ENCODE measurements at places on chromosomes 2 and 18.

DNA sequence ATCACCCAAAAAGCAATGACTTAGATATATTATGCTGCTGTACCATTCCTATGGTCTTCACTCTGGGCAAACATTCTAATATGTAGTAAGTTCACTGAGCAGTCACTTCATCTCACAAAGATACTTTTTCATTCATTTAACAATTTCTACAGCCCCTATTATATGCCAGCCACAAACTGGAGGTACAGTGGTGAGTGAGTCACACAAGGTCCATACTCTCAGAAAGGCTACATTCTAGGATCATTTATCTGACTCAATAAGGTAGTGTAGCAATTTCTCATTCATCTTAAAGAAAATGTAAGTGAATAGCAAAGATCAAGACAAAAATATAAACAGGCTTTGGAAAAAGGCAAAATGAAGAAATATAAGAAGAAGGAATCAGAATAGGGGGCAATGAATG is 40.5 kb downstream of the NHEJ1 start:
- no peak for DNase-seq

DNA sequence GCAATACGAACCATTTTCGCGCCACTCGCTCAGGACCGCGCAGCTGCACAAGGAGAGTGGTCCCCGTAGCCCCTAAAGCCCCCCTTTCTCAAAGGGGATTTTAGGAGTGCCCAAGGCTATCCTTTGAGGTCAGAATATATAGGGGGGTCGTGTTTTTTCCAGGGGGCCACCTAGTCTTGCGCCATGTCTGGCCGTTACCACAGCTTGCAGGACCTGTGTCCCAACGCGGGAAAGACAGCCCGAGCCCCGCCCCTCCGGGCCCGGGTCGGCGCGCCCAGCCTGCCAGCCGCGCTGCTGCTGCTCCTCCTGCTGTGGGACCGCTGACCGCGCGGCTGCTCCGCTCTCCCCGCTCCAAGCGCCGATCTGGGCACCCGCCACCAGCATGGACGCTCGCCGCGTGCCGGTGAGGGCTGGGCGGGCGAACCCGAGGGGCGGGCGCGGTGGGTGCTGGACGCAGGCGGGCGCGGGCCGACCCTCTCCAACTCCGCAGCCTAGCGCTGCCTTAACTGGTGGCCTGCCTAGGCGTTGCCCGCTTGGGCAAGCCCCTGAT is at the start of gene CDCA7:
Gene CDCA7 (plus strand): TSS at position 291 of the 550 bp plus-strand sequence. CDS start 92 bp downstream, at position 383.
- peak; percentile 13 for DNase-seq

DNA sequence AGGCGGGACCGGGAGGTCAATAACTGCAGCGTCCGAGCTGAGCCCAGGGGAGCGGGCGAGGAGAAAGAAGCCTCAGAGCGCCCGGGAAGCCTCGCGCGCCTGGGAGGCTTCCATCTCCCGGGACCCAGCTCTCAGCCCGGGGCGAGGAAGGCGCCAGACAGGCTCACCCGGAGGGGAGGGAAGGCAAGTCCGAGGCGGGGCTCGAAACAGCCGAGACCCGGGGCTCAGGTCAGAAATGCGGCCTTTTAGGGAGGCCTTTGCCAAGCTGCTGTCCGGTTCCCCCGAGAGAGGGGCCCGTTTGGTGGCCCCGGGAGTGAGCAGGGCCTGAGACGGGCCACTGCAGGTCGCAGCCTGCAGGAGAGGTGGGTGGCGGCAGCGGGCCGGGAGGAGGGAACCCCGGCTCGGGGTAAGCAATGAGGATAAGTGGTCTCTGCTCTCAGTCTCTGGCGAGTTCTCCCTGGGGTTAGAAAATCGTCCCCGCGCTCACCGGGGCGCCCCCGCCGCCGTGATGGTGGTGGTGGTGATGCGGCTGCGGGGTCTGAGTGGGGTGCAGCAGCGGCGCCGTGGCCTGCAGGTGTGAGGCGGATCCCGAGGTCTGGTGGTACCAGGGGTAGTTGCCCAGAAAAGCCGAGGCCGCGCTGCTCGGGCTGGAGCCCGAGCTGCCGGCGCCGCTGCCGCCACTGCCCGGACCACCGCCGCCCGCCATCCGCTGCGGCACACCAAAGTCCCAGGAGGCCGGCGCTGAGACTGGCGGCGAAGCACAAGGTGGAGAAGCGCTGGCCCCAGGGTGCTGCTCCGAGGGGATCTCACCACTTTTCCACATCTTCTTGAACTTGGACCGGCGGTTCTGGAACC is 2.4 kb downstream of the DLX2 start:
- DNase-seq, result no peak

DNA sequence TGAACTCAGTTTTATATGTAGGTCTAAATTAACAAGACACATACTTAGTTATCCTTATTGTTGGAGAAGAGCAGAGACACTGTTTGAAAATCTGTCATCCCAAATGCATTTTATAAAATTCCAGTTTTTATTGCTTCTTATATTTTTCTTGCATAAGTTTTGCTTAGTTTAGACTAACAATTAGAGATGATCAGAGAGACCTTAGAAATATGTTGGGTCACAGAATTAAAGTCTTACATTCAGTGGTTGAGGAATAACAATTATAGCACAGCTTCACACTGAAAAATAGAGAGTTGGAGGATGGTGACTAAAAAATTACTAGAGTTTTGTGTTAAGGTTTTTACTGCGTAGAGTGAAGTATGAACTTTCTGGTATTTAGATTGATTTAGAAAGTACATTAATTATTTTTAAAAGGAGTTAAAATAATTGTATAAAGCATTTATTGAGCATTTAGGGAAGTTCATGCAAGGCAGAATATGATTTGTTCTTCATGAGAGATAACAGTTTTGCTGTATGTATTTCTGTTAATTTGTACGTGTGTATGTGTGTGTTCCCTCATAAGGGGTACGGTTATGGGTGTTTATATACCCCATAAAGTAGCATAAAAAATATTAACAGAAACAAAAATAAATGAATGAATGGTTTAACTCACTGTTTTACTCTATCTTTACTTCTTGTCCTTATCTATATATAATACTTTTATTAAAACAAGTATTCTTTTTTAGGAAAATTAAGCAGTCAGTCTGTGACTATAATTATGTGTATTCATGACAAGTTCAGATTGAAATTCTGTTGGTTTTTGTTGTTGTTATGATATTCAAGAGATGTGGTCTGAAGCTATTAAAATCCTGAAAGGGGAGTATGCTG is 31.2 kb downstream of the DDX1 start:
- no peak for DNase-seq

DNA sequence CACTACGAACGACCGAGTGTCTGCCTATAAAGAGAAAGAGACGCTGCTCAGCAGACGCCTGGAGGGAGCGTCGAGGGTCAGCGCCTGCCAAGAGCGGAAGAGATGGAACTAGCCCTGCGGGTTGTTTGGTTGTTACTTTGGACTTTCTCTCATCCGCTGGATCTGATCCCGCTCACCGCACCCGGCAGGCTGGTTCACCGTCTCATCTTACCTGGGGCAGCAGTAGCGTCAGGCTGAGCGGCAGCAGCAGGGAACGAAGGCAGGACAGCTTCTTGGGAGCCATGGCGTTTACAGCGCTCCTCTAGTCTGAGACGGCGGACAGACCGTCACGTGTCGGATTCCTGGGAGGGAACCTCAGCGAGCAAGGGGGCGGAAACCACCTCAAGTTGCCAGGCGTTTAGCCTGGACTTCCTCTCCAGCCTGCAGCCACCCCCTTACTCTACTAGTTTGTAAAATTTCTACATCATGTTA is 1.9 kb downstream of the GLB1L start:
- no peak for DNase-seq

GRCh38 chr18:68455229-68455603 is 259.7 kb downstream of the TMX3 start:
- no peak for DNase-seq

DNA sequence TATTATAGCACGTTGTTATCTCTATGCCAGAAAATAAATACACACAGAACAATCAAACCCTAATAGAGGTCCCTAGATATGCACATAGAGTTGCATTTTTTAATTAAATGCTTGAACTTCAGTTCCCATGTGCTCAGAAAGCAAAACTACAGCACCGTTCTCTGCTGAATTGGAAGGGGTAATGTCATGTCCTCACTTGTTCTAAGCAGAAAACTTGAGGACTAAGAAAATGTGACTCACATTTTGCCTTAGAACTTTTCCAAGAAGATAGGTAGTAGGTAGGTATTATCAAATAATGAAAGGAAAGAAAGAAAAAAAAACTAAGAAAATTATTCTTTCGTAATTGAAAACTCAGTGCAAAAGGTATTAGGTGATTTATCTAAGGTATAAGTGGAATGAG is 607.3 kb downstream of the ERBB4 start:
- DNase-seq, result no peak

DNA sequence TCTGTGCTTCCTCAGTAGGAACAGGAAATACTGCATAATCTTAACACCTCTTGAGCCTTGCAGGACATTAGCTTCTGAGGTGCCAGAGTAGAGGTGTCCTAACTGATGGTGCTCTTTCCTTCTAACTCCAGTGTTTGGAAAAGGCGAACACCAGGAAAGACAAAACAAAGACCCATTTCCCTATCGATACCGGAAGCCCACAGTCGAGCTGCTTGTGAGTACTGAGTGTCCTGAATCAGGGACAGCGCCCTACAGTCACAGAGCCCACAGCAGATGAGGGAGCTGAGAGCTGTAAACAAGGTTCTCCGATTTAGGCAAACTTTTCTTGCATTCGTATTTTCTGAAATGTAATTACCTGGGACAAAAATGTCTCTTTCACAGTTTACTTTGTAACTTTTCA is 50.7 kb downstream of the SLC14A2 start:
- DNase-seq, result no peak

DNA sequence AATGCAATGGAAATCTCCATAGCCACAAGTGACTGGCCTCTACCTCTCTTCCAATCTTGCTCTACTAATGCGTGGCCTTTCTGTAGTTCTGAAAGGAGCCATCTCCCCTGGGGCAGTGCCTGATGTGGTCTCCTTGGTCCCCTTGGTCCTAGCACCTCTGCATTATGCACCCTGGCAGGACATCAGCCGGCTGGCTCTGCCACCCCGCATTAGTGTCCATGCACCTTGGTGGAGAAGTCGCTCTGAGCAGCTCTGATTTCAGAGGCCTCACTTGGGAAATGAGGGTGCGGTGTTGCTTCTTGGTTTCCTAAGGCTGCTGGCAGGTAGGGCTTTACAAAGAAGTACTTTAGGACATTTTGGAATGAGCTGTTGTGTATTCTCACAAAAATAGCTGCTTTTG is 317.9 kb downstream of the GBX2 start:
- no peak for DNase-seq

Measured in CD4-positive, alpha-beta T cell treated with Interleukin-6 at 100 ng/mL for 8 hours (primary cell).